NCI-H1105 treated with DMSO at 0.1 percent for 48 hours (cell line): ENCODE measurements at places on chromosomes 7 and 10.

- no peak for DNase-seq
These were observed 620.2 kb downstream of the ANKRD7 start for GRCh38 chr7:118844748-118845147.

GRCh38 chr10:98577168-98577567, 130.4 kb upstream of the HPS1 start:
- no peak for DNase-seq

DNA sequence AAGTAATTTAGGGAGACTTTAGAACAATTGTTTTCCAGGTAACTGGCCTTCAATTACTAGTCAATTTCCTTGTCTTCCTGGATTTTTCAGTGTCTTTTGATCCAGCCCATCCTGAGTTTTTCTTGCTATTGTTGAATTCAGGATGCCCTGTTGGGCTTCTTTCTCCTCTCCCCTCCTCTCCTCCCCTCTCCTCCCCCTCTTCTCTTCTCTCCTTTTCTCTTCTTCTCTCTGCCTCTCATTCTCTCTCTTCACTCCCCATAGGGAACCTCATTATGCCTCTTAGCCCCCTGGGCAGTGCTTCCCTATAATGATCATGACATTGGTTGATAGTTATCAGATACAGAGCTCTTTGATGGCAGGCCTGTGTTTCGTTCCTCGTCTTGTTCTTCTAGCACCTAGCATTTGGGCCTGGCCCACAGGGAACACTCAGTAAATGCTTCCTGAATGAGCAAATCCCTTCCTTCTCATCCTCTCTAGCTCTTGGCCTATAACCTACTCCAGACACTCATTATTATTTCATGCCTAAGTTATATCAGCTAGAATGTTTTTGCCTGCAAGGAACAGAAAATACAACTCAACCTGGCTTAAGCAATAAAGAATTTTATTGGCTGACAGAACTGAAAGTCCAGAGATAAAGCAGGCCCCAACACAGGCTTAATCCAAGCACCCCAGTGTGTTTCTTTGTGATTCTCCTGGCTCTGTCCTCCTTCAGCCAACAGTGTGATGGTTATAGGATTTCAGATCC, 56.8 kb downstream of the CACNB2 start:
- DNase-seq: no peak

DNA sequence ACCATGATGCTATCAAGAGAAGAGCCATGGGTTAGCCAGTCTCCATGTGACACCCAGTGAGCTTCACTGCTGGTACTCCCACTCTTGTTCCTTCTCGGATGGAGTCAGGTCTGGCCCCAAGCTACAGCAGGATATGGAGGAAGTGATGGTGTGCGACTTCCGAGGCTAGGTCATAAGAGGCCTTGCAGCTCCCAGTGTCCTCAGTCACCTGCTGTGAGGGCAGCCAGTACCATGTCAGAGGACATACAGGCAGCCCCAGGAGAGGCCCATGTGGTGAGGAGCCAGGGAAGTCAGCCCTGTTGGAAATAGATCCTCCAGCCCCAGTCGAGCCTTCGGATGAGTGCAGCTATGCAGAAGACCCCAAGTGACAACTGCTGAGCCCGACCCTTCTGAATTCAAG, 237.0 kb downstream of the EBF3 start:
- no peak for DNase-seq

DNA sequence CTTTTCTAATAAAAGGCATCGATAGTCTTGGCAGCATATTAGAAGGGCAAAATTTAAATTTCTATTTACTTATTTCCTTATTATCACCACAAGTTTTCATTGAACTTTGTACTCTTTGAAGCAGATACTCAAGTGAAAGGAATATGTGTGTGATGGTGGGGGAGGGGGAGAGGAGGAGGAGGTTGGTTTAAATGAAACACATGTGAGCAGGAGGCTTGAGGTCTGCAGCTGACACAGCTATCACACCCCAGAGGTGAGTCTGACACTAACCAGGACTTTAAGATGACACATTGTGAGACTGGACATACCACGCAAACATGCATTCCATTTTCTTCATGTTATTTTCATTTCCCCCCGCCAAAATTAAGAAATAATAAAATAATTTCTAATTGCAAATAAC, 63.3 kb downstream of the CTTNBP2 start:
- no peak for DNase-seq

GRCh38 chr7:151601521-151602305, 82.0 kb upstream of the RHEB start:
- no peak for DNase-seq

GRCh38 chr7:114791771-114792170, 130.1 kb upstream of the MDFIC start:
- no peak for DNase-seq

DNA sequence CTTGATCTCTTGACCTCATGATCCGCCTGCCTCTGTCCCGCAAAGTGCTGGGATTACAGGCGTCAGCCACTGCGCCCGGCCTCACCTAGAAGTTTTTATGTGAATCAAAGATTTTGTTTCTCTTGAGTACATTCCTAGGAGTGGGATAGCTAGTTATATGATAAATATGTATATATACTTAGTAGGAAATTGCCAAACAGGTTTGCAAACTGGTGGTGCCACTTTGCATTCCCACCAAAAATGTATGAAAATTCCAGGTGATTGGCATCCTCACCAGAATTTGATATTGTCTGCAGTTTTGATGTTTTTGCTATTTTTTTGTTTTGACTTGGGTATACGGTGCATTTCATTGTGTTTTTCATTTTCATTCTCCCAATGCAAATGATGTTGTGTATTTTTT, 86.8 kb downstream of the NOD1 start:
- DNase-seq: no peak

- DNase-seq: no peak
These were observed 46.3 kb downstream of the KIAA1549 start for GRCh38 chr7:138934861-138935260.
